ENCODE measurements at places on chromosomes 7 and 10.

- no peak for DNase-seq
These were observed 188.5 kb downstream of the TMEM178B start for GRCh38 chr7:141262101-141263090.

DNA sequence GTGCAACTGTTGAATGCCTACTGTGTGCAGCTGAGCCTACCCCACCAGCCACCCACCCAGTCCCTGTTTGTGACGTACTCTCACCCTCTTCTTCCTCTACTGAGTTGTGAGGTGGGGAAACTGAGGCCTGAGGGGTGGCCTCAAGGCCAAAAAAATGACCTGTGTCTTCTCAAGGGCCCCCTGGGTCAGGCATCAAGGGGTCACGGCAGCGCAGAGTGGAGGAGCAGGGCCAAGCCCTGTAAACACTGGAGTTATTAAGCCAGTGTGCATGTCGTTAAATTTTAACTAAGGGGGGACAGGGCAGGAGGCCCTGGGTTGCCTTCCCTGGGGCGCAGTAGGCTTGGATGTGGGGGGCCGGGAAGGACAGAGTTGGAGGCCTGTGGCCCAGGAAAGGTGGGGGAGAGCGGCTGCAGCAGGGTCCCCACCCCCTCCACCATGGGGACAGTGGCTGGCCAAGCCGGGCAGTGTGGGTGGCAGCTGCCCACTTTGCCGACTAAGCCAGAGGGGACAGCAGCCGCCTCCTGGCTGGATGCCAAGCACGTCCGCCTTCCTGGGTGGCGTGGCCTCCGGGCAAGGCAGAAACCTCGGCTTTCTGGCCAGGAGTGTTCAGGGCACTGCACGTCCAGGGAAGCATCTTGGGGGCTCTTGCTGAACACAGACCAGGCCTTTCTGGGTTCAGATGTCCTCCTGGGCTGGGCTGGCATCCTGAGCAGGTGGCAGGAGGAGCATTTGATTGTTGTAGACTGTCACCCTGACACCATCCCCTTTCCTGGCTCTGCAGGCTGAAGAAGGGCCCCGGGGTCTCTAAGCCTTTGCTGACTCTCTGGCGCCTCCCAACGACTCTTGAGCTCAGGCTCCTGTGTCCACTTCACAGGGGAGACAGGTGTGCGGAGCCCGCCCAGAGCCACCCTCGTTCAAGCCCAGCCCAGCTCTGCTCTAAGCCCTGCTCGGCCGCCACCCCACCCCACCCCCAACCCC is 1.9 kb downstream of the SLC29A4 start:
- no peak for DNase-seq

DNA sequence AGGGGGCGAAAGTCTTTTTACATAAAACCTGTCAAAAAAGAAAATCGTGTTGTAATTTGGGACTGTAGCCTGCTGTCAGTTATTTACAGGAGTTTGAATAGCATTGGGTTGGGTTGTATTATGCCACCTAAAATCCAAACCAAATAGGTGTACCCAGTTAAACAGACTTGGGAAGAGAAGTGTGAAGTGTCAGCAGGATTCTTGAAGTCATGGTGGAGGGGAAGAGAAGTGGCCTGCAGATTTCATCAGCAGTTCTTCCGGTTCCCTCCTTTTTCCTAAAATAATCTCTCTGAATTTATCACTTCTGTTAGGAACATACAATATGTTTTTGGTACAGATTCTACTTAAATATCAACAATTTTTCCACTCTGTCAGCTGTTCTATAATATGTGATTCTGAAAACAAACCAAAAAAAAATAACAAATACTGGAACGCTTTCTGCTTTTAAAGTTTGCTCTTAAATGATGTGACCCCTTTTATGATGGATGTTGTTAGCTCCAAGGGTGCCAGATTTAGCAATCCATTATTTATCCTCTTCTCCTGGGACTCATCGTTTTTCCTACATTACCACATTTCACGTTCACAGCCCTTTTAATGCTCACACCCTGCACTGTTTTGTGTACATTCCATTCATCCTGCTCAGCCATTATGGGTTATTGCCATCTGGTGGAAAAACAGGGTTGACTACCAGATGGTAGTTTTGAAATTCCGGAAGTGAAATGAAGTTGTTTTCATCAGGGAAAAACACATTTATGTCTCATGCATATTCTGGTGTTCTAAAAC is 18.7 kb upstream of the ARHGAP12 start:
- DNase-seq, result no peak

- DNase-seq, result no peak
These were observed 157.9 kb downstream of the PLXDC2 start for GRCh38 chr10:19974138-19974537.

Data from activated naive CD4-positive, alpha-beta T cell treated with anti-CD3 and anti-CD28 coated beads, Interleukin-2, amount 50 U/mL, for 16 hours (primary cell).